ENCODE measurements at places on chromosomes 3 and 15.

- no peak for DNase-seq
Measured at GRCh38 chr3:15694628-15695027, 93.1 kb downstream of the BTD start.

GRCh38 chr3:164450276-164450905 is 627.9 kb downstream of the SI start:
- DNase-seq: peak; percentile 45

- no peak for DNase-seq
Measured at GRCh38 chr15:26091184-26091583, 228.1 kb upstream of the ATP10A start.

GRCh38 chr3:43291546-43291945 is 5.2 kb downstream of the SNRK start:
- no peak for DNase-seq

- DNase-seq: no peak
Measured at GRCh38 chr3:184372296-184372821, 5.6 kb downstream of the THPO start.

All from HS-5 (cell line).